Activated CD4-positive, alpha-beta T cell treated with anti-CD3 and anti-CD28 coated beads for 48 hours (primary cell): ENCODE measurements at places on chromosomes 3 and 15.
A peak's percentile ranks its signal among the peaks of the same experiment; 100 is the strongest.

DNA sequence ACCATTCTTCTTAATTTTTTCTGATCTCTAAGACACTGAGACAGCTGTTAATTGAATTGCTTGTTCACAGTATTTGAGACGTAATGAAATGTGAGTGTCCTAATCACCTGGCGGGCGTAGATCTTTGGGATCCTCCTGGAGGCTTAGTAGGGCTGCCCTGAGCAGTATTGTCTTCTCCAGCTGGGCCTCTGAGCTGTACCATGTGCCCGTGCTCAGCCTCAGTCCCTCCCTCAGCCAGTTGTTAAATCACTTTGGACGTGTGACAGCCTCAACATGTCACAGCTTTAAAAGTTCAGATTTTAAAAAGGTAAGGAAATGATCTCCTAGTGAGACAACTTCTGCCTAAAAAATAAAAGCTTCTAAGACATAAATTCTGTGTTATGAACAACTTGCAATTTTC is 35.5 kb downstream of the IGF1R start:
- DNase-seq = no peak

GRCh38 chr15:51079226-51079625 is 15.5 kb downstream of the TNFAIP8L3 start:
- DNase-seq = no peak

DNA sequence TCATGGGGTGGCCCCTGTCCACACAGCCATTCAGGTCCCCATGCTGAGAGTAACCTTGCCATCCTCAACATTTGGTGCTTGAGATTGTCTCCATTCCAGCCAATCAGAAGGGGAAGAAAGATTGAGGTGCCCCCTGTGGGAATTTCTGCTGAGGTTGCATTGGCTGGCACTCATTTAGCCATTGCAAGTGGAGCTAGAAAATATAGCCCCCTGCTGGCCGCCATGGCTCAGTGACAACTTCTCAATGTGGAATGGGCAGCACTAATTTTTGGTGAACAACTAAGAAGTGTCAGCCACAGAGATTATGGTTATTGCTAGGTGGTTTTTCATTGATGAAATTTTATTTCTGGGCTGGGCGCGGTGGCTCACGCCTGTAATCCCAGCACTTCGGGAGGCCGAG is 22.0 kb downstream of the COL6A6 start:
- DNase-seq = peak; percentile 62

GRCh38 chr3:87335931-87336330 is 59.5 kb upstream of the POU1F1 start:
- DNase-seq = no peak

- DNase-seq = no peak
These were observed 506.5 kb upstream of the TBL1XR1 start for GRCh38 chr3:177703788-177704187.

DNA sequence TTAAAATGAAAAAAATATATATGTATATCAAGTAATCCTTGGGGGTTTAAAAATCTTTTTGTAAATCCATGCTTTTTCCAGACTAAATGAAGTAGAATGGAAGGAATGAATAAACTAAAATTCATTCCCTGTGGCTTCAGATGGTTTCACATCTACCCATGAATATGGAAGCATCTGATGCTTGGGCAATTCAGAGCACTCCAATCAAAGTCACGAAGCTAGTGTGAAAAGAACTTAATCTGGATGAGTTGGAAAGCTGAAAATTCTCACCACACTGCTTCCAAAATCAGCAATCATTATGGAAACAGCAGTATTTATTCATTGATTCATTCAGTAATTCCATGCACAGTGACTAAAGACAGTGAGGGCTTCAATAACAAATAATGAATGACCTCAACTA is 55.2 kb downstream of the SUMF1 start:
- DNase-seq = no peak

GRCh38 chr3:22113453-22113852 is 362.4 kb upstream of the ZNF385D start:
- DNase-seq = no peak

DNA sequence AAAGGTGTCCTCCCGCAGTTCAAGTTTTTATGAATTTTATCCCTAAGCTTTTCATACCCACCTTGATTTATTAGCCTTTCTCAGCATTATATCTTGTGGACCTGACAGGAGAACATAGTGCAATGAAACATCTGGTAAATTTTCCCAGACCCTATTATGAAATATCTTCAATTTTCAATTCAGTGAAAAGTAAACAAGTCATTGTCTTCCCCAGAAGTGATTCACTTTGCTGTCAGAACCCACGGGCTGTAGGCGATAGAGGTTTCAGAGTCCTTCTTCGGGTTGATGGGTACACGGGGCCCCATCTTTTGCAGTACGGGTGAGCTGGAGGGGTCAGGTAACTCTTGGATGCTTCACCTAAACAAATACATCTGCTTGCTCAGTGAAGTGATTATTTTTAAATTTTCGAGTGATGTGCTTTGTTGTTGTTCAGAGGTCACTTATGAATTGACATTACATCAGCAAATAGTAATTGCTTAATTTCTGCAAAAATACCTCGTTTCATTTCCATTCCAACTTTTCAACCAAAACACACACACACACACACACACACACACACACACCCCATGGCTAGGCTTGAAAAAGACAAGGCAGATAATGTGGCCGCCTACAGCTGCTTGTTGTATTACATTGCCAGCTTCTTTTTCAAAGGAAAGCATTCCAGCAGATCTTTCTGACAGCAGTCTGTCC is 102.9 kb downstream of the SEMA6D start:
- peak; percentile 11 for DNase-seq

GRCh38 chr3:9422712-9423424 is 25.5 kb downstream of the SETD5 start:
- no peak for DNase-seq

DNA sequence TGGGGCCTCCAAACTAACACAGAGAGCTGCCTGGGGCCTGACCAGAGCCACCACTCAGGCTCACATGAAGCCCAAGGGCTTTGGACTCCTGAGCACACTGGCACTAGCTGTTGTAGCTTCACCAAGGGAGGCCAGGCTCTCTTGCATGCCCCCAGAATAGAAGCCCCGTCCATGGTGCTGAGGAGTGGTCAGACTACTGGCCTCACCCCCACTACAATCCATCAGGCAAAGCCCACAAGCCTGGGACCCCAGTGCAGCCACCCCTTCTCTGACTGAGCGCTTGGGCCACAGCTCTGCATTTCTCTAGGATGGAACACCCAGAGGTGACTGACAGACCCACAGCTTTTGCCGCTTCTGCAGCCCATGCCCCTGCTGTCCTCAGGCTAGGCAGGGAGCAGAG is 180.8 kb downstream of the PYDC2 start:
- no peak for DNase-seq

GRCh38 chr3:122088531-122088930 is 33.4 kb downstream of the CD86 start:
- DNase-seq = no peak

DNA sequence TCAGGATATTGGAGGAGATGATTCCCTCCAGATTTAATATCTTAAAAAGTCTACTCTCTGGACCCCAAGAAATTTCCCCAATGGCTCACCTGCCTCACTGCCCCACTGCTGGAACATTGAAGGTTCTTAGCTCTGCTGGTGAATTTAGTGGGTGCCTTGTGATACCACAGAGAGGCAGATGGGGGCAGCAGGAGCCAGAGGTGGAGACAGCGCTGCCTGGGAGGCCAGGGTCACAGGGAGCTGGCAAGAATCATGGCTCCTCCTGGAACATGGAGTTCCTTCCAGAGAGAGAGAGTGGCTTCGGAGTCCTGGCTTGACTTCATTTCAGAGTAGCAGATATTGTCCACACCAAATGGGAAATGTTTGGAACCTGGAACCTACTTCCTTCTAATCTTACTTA is 263.5 kb upstream of the CFAP20DC start:
- peak; percentile 73 for DNase-seq

GRCh38 chr3:125129512-125129997 is 73.8 kb upstream of the HEG1 start:
- no peak for DNase-seq

GRCh38 chr3:155690921-155691320 is 54.0 kb downstream of the PLCH1 start:
- no peak for DNase-seq

- no peak for DNase-seq
These were observed 1.0 kb upstream of the MYL3 start for GRCh38 chr3:46864061-46864881.

DNA sequence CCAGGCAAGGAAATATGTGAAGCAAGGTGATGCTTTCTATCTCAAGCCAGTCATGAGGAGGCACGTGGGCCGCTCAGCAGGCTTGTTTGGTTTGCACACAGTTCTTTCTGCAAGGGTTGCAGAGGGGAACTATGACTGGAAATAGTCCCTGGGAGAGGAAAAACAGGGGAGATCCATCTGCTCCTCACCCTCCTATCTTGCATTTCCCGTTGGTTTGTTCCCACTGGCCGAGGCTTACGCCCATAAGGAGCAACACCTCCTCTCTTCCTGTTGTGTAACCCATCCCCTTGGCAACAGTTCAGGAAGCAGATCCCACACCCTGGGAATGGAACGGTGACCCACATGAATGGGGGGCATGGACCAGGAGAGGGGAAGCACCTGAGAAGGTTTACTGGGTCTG is 72.1 kb upstream of the MAGI1 start:
- DNase-seq = no peak

GRCh38 chr3:42655331-42655888 is 1.9 kb downstream of the ZBTB47 start:
- DNase-seq = no peak

GRCh38 chr15:62052713-62053112 is 7.5 kb downstream of the VPS13C start:
- DNase-seq = no peak

GRCh38 chr3:166243511-166243910 is 406.3 kb upstream of the BCHE start:
- no peak for DNase-seq

GRCh38 chr3:63975723-63976122 is 47.6 kb downstream of the PSMD6 start:
- no peak for DNase-seq

DNA sequence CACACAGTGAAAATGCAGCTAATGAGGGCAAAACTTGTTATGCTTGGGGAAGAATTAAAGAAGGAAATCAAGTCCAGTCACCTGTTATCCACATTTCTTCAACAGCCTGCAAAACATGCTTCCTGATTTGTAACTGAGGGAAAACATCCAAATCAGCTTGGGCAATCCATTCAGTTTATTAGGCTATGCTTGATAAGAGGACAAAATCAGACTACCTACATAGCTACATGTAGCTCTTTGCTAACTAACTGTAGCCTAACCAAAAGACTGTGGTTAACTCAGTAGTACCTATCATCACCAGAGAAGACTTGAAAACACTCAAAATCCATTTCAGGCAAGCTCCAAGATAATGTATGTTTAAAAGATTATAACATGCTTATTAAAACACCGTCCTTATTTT is 436.4 kb downstream of the SHQ1 start:
- no peak for DNase-seq

GRCh38 chr3:42498791-42499477 is 3.5 kb upstream of the VIPR1 start:
- peak; percentile 49 for DNase-seq

DNA sequence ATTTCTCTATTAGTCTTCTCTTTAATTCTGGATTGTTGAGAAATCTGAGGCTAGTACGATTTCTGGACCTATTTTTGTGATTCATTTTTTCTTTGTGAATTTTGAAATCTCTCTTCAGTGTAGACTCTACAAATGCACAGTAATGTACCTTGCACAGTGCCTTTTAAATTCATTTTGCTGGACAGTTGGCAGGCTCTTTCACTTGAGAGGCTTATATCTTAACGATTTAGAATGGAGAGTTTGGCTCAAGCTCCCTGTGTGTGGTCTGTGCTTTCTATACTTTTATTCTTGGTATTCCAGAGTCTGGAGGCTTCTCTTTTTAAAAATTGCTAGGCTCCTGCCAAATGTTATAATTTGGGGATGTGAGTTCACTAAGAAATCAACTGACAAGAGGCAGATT is 8.8 kb downstream of the CRYBG3 start:
- no peak for DNase-seq

GRCh38 chr3:149519912-149520311 is 45.4 kb downstream of the TM4SF4 start:
- DNase-seq = no peak

- no peak for DNase-seq
These were observed 39.9 kb upstream of the SKOR1 start for GRCh38 chr15:67785431-67785830.

DNA sequence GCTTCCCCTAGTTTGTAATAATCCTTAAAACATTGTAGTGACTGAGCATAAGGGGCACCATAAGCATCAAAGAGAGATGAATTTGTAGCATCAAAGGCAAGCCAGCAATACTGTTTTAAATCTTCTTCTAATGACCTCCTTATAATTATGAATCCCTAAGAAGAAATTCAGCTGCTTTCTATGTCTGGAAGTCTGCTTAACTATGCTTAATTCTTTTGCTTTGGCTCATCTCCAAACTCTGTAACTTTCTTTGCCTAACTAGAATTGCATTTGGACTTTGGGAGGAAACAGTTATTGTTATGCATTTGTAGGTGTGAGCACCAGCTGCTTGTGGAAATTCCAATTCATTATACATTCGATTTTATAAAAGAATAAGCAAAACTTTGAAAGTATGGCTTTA is 117.7 kb upstream of the SPATA16 start:
- DNase-seq = no peak

GRCh38 chr3:98966434-98966833 is 64.9 kb upstream of the DCBLD2 start:
- no peak for DNase-seq

GRCh38 chr3:107685383-107685782 is 162.6 kb downstream of the BBX start:
- DNase-seq = no peak

- no peak for DNase-seq
These were observed 6.3 kb downstream of the TBL1XR1 start for GRCh38 chr3:177190756-177191681.
